ENCODE measurements at places on chromosomes 16 and 17.

GRCh38 chr17:40103071-40103661 lies 2.8 kb upstream of the NR1D1 start:
- DNase-seq, result no peak

GRCh38 chr17:48643697-48644012 lies 17.5 kb upstream of the HOXB9 start:
- no peak for DNase-seq

DNA sequence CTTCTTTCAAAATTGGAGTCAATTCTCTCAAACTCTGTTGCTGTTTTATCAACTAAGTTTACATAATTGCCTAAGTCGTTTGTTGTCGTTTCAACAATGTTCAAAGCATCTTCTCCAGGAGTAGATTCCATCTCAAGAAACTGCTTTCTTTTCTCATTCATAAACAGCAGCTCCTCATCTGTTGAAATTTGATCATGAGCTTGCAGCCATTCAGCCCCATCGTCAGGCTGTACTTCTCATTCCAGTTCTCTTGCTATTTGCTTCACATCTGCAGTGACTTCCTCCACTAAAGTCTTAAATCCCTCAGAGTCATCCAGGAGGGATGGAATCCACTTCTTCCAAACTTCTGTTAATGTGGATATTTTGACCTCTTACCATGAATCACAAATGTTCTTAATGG lies 230.6 kb downstream of the IRF8 start:
- no peak for DNase-seq

GRCh38 chr17:77534137-77534536 lies 393.4 kb downstream of the SEC14L1 start:
- DNase-seq, result no peak

- no peak for DNase-seq
Measured at GRCh38 chr17:2989855-2990254, 73.6 kb downstream of the OR1D5 start.

GRCh38 chr17:41635121-41636097 lies 11.0 kb upstream of the KRT17 start:
- no peak for DNase-seq

DNA sequence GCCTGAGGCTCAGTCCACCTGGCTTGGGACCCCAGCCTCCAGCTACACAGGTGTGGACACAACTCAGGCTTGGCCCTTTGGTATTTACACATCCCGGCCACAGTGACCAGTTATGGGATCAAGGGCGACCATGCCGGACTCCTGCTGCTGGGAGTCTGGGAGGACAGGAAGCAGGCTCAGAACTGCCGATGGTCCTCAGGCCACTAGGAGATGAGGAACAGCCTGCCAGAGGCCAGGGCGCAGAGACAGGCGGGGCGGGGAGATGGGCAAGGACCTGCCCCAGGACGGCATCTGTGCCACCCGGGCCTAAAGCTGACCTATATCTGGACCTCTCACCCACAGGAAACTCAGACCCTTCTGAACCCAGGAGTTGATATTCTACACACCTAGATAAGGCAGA lies 12.5 kb downstream of the NXN start:
- no peak for DNase-seq

- DNase-seq, result no peak
Measured at GRCh38 chr16:56447286-56447685, 3.8 kb downstream of the NUDT21 start.

DNA sequence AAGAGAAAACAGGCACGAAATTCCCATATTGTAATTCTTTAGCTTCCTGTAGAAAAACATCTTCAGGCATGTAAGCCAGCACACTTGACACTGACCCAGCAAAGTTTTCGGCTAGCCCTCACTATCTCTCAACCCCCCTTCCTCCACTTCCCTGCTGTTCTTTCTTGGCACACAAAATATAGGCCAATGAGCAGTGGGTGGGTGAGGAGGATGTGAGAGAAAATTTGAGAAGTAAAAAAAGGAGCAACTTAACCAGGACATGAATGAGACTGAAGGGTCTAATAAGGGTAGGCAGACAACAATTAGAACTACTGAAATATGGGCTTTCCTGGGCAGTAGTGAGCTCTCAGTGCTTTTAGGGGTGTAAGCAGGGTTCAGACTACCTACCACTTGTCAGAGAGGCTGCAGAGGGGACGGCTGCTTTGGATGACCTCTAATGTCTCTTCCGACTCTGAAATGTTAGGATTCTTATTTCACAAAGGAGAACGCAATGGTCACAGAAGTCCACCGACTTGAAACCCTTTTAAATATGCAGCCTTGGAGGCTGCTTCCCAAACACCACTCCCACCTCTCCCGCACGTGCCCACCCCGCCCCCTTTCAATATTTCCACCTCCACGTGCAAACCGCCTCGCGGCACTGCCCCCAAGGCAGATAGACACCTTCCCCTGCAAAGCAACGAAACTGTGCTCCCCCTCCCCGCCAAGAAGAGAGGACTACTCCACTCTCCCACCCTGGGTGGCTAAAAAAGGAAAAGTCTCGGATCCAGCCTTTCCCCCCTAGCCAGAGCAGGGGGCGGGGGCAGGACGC lies 889 bp downstream of the MBTD1 start:
- DNase-seq, result no peak

GRCh38 chr17:29640981-29641642 lies 18.4 kb upstream of the CORO6 start:
- DNase-seq, result no peak

GRCh38 chr17:13765701-13766100 lies 164.0 kb upstream of the HS3ST3A1 start:
- DNase-seq, result no peak

GRCh38 chr17:80829166-80829813 lies 162.4 kb upstream of the CHMP6 start:
- no peak for DNase-seq

DNA sequence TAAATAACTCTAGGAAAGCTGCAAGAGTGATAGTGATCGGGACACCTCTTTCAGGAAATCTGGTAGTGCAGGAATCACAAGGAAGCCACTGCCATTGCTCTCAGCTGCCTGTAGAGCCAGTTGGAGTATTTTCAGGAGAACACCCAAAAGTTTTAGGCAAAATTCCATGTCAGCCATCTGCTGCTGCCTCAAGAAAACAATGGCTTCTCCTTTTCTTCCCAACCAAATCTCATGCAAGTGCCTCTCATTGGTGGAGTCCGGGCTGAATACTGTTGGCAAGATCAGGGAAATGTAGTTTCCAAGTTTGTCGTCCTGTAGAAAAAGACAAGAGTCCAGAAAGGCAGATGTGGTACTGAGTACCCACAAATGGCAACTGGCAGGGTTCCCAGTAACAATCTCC lies 54.9 kb upstream of the TANC2 start:
- DNase-seq, result peak; percentile 8

- DNase-seq, result no peak
Measured at GRCh38 chr16:48963306-48963705, 318.3 kb downstream of the CBLN1 start.

DNA sequence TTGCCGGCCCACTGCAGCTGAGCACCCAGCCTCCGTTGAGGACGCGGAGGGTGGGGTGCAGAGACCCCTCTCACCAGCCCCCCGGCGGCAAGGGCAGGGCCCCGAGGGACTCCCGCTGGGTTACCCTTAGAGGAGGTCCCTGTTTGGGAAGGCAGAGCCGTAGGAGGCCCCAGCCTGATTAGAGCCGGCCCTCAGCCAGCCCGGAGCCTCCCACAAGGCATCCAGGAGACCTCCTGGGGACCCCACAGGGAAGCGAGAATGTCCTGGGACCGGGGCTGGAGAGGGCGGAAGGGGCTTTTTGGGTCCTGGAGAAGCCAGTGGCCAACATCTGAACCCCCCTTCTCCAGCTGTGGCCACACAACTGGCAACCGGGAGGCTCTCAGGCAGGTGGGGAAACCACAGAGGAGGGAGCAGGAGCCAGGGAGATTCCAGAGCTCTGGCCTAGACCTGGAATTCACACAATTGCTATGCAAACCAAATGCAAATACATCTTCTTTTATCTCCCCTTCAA lies 21.7 kb upstream of the SP6 start:
- no peak for DNase-seq

GRCh38 chr16:88977018-88977811 lies at the start of gene CBFA2T3:
Gene CBFA2T3, minus strand, starts transcription at chr16:88977207. Its CDS starts 400 bp downstream, at chr16:88976807.
- no peak for DNase-seq

DNA sequence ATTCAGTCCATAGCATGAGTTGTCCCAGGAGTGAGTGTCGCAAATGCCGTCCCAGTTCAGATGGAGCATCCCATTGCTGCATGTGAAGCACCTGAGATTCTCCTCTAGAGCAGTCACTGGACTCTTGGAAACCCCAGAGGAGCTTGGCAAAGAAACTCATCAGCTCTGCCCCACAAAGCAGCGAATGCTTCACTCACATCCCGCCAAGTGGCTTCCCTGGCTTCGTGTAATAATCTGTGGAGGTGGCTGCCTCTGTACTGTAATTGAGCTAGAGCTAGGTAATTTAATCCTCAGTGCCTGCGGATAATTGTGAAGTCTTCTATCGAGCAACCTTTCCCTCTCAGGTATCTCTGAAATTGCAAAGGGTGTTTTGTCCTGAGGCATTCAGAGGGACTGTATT lies 107.1 kb downstream of the SNX29 start:
- DNase-seq, result no peak

DNA sequence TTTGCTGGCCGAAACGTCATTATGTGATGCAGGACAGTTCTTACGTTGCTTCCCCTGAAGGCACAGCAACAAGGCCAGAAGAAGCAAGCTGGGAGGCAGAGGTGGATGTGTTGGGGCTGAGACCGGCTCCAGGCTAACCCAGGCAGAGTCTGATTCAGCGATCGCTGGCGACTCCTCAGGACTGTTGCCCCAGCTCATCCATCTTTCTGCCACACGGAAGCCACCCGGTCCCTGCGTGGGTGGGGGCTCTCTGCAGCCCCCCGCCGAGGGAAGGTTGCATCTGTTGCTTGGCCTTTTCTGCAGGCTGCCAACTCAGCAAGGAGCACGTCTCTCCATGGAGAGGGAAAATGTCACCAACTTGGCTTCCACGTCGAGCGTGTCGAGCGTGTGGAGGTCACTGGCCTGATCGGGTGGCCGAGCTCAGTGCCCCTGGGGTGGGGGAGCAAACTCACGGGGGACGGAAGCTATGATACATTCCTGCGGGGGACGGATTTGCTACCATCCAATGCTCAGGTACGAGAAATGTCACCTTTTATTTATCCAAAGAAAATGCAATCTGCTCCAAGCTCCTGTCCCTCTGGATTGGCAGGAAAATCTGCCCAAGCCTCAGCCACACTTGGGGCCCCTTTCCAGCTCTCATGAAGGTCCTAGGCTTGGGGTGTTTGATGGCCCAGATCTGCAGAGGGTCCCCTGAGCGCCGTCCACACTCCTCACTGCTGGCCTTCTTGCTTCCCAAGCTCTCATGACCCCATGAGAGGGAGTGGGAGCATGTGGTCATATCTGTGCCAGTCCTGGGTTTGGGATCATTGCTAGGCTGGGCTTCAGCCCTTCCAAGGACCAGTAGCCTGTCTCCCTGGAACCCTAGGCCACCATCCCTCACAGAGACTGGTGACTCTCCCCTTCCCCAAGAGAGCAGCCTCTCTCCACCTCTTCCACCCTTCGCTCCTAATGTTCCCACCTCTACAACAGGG lies 69.4 kb downstream of the RPH3AL start:
- no peak for DNase-seq

- DNase-seq, result no peak
Measured at GRCh38 chr16:53100131-53100748, 45.4 kb downstream of the CHD9 start.

- no peak for DNase-seq
Measured at GRCh38 chr16:9844361-9844760, 337.9 kb downstream of the GRIN2A start.

- DNase-seq, result no peak
Measured at GRCh38 chr16:48004141-48004695, 151.6 kb downstream of the ABCC12 start.

DNA sequence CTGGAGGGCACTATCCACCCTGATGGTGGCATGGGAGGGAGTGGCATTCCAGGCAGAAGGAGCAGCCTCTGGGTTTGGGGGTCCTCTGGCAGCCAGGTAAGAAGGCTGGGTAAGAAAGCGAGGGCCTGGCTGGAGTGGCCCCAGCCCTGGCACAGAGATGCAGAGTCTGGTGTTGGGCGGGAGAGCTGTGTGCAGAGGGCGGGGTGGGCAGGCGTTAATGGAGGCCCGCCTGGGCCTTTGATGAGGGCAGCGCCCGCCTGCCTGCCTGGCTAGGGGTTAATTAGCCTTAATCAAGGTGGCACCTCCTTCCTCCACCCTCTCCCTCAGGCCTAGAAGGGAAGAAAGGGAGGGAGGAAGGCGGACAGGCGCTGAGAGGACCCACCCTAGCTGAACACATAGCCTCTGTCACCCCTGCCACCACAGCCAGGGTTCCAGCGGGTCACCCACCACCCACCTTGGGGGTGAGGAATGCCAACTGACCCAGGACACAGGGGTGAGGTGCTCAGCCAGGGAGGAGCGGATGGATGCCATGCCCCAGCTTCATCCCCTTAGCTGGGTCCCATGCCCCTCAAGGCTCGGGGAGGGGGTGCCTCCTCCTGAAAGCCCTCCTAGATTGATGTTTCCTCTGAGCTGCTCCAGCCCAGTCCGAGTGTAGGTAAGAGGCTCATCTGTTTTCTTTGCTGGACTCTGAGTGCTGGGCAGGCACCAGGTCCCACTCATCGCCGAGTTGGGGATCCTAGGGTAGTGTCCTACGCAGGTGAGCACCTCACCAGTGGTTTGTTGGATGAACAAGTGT lies 13.4 kb upstream of the FAM83G start:
- no peak for DNase-seq

- no peak for DNase-seq
Measured at GRCh38 chr17:1800240-1800639, 29.5 kb downstream of the SMYD4 start.

DNA sequence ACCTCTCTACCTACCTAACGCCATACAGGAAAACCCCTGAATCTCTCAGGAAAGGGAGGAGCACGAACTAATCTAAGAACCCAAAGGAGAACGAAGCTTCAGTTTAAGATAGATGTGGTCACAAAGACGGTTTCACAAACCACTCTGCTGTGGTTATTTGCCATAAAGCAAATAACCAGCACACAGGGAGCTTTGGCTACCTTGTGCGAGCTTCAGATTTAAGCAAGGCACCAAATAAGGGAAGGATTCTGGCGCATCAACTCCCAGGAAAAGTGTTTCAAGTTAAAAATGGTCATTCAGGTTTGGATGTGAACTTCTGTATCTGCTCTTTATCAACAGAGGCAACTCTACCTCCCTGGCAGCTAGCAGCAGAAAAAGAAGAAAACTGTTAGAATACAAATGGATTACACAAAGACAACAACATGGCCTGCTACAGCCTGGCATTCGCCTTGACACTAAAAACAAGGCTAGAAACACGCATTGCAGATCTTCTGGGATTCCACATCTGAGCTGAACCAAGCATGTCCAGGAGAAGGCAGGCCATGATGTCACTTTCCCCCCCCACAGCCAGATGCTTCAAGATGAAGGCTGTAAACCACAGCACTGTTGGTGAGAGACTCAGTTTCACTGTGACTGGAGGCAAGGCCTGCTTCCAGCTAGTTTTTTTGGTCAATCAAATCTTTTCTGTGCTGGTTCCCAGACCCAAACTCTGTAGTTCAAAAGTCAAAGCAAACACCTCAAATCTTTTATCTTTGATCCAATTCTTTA lies 43.6 kb downstream of the SMG6 start:
- DNase-seq, result no peak

- no peak for DNase-seq
Measured at GRCh38 chr17:68057531-68057952, 22.0 kb downstream of the KPNA2 start.

GRCh38 chr16:81121474-81121990 lies 25.3 kb upstream of the GCSH start:
- no peak for DNase-seq
